Stimulated activated CD4-positive, alpha-beta T cell treated with anti-CD3 and anti-CD28 coated beads, Interleukin-4, amount 100 ng/mL, for 1 hour (primary cell): ENCODE measurements at places on chromosomes 4 and X.

DNA sequence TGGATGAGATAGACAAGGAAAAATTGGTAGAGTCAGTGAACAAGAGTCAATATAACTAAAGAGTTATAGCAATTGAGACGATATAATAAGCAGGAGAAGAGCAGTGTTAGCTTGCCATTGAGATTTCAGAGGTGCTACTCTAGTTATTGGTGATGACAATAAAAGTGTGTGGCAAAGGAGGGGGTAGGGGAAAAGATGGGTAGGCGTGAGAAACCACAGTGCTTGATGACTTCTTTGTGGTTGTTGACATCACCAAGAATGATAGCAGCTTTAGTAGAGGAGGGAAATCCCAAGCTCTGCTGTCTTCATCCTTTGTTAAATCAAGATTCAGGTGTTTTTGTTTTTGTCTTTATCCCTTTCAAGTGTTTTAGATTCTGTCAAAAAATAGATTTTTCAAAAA is 179.9 kb upstream of the PPP3CA start:
- peak; percentile 37 for DNase-seq

GRCh38 chr4:85744950-85745349 is 270.0 kb downstream of the ARHGAP24 start:
- DNase-seq = no peak

DNA sequence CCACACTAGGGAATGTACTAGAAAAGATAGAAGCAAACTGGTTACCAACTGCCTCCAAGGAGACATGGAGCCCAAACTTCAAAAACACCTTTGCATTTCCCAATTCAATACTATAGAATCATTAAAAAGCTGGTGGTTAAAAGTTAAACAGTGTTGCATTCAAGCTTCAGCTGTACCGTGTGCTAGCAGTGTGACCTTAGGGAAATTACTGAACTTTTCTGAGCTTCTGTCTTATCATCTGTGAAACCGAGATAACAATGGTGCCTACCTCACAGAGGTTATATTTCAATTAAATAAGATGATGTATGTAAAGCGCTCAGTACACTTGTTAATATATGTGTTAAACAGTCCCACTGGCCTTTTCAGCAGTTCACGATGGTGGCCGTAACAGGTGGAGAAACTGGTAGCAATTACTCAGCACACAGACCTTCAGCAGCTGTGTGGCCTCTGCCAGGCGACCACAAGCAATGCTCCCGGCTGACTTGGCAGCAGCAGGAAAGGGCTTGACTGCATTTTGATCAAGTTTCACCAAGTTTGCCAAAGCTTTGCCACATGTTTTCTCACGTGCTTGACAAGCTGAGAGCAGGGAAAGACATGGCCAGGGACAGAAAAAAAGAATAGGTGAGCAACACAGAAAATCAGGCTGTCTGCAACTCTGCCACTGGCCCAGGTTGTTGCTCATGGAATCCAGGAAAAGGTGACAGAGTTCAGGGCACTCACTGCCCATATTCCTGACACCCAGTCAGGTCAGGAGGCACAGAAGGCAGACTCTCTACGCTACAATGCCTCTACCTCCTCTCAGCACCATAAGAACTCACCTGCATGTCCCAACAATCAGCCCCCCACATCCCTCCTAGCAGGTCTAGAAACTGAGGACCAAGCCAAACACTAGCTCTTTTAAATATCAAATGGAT is 72.1 kb downstream of the PARM1 start:
- no peak for DNase-seq

DNA sequence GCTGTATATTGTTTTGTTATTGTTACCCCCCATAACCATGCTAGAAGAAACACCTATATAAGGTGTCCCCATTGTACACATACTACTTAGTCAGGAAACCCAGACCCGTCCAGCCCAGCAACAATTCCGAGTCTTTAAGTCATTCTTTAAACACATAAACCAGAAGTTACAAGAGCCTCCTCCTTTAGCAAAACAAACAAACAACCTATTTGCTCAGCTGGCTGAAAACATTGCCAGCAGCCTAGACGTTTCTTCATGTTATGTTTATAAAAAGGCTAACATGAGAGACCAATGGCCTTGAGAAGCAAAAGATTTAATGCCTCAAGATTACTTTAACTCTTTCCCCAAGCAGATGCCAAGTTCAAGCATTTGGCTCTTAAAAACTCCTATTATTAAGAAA is 1.4 kb downstream of the ACOX3 start:
- no peak for DNase-seq

DNA sequence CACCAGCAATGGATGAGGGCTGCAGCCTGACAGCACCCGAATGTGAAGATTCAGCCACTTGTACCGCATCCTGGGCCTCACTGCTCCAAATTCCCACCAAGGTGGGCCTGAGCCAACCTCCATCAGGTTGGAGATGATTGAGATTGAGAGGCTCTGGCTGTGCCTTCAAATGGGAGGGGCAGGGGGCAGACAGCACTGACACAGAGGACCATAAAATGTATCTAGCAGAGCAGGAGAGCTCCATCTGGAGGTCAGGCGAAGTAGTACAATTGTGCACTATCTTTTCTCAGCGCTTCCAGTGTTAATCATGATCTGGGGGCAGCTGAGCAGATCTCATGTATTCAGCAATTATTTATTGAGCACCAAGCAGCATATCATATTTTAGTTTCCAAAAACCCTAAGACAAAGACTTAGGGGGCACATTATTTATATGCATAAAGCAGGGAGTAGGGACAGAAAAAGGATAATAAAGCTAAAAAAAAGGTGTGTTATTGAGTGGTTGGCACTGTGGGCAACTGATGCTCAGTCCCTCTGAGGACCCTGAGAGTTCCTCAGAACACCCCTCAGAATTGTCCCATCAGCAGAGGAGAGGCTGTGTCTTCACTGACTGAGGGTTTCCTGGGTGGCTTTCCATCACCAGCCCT is 31.6 kb upstream of the C1QTNF7 start:
- DNase-seq = peak; percentile 46

DNA sequence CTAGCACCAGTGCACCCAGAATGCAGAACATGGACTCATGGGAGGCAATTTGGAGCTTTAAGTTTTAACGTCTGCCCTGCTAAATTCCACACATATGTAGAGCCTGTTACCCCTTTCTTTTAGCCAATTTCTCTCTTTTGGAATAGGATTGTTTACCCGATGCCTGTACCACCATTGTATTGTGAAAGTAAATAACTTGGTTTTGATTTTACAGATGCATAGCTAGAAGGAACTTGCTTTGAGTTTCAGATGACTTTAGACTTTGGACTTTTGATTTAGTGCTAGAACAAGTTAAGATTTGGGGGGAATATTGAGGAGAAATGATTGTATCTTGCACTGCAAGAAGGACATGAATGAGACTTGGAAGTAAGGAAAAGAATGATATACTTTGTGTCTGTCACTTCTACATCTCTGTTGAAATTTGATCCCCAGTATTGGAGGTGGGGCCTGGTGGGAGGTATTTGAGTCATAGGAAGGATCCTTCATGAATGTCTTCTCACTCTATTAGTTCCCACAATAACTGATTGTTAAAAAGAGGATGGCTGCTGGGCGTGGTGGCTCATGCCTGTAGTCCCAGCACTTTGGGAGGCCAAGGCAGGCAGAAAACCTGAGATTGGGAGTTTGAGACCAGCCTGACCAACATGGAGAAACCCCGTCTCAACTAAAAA is 794.8 kb upstream of the LCORL start:
- DNase-seq = no peak

DNA sequence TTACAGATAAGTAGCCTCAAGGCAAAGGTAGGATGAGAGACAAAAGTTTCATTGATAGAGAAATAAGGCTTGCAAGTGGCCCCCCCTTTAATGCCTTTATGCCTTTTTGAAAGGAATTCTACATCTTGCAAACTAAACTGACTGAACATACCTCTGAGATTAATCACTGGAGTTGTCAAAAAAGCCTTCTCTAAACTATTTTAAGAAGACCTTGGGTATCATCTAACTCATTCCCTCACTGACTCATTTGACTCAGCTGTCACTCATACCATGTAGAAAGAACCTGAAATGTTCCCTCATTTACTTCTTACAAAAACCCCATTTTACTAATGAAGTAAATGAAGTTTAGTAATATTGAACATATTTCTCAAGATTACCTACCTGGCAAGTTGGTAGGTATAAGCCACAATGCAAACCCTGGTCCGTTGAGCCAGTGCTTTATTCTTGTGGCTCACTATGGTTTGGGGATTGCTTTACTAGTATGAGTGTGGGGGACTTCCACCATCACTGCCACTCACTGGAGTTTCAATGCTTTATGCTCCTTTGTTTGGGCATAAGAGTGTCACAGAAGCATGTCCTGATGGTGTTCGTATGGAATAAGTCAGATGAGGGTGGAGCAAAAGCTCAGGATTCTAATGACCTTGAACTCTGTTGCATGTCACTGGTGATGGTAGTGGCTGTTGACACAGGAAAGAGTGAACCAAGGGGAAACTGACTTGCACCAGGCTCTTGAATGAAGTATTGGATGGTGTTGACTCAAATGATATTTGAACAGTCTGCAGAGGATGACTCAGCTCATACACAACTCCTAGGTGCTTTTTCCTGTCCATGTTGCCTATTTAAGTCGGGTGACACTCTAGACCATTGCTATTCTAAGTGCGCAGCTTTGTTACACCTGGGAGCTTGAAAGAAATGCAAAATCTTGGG is 305.5 kb upstream of the EMCN start:
- DNase-seq = no peak

DNA sequence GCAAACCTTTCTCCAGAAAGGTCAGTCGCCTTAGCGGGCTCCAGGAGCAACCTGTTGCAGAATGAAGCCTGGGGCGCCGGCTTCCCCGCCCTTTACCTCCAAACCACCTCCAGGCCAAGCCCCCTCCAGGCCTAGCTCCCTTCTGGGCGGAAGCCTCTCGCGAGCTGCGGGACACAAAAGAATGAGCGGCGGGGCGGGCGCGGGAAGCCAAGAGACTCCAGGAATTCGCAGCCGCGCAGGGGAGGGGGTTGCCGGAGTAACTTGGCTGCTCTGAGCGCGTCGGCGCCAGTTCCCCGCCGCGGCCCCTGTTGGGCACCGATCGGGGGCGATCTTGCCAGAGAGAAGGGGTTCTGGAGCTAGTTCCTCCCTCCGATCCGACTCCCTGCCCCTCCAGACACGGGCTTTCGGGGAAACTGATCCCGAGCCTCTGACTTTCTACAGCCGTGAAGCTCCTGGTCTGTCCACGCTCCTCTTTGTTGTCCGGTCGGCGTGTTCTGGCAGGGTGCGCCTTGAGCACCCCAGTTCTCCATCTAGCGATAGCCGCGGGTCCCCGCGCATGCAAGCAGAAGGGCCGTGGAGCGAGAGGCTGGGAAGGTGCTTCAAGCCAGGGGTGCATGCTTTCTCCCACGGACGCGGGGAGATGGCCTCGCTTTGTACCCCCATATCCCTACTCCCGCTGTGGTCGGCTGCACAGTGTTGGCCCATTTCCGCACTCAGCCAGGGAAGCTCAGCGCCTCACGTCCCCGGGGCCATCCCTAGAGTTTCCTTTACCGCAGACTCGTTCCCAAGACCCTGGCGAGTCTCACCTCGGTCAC is 1.2 kb downstream of the PROM1 start:
- peak; percentile 12 for DNase-seq

GRCh38 chr4:44147571-44148075 is 301.0 kb downstream of the KCTD8 start:
- no peak for DNase-seq

- DNase-seq = no peak
These were observed 206.4 kb upstream of the PACRGL start for GRCh38 chr4:20493761-20494353.
